NCI-H1417 treated with DMSO at 0.1 percent for 48 hours (cell line): ENCODE measurements at places on chromosomes 7 and 10.

GRCh38 chr7:70372768-70373515 lies 759.0 kb upstream of the GALNT17 start:
- no peak for DNase-seq

- peak; percentile 11 for DNase-seq
Observed at GRCh38 chr10:42866115-42866995, 83.8 kb downstream of the BMS1 start.

GRCh38 chr10:15439341-15439842 lies 68.3 kb upstream of the FAM171A1 start:
- no peak for DNase-seq

- no peak for DNase-seq
Observed at GRCh38 chr10:42943025-42943818, 133.6 kb upstream of the RET start.

DNA sequence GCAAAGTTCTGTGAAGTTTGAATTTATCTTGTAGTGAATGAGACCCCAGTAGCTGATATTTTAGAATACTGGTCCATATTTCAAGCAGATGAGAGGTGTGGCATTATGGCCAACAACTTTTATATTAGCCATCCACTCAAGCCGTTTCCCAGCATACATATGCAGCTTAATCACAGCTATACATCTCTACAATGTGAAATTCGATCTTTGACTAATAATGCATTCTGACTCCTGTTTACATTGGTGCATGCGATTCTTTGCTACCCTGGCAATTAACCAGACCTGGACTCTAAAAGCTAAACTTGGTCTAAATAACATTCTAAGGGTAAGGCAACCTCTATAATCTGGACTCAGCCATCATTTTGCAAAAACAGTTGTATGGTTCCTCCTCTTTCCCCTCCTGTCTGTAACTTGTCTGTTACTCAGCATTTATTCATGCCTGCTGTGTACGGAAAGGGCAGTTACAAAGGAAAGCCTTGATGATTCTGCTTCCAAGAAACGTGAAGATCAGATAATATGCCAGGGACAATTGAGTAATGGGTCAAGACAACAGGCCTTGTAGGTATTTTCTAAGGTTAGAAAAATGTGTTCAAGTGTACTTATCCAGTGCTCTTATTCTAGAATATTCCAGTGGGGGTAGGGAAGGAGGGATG lies 50.6 kb downstream of the PNLIPRP2 start:
- DNase-seq = no peak

DNA sequence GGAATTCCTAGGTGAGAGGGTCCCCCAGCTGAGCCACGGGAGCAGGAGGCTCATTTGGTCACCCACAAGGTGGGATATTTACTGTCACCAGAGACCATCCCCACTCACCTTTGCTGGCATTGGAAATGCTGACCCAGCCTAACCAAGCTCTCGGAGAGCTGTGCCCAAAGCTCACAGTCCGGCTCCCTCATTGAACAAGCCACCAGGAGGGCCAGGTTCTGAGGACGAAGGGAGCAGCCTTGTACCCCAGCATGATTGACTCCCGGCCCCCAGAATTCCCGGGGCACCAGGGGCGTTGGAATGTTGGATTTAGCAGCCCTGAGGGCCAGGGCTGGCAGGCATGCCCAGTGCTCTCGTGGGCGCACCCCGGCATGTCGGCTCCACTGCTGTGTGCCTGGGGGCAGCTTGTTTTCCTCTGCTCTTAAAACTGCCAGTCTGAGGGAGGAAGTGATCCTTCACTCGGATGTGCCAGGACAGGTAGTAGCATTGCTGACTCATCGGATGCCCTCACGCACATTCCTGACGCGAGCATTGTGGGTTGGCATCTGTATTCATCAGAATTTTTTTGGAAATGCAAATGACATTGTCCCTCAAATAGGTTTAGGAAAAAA lies 23.3 kb downstream of the CLIP2 start:
- no peak for DNase-seq

- DNase-seq = no peak
Observed at GRCh38 chr10:20354166-20354565, 537.9 kb downstream of the PLXDC2 start.

- DNase-seq = no peak
Observed at GRCh38 chr10:114026189-114027040, 17.3 kb upstream of the ADRB1 start.

DNA sequence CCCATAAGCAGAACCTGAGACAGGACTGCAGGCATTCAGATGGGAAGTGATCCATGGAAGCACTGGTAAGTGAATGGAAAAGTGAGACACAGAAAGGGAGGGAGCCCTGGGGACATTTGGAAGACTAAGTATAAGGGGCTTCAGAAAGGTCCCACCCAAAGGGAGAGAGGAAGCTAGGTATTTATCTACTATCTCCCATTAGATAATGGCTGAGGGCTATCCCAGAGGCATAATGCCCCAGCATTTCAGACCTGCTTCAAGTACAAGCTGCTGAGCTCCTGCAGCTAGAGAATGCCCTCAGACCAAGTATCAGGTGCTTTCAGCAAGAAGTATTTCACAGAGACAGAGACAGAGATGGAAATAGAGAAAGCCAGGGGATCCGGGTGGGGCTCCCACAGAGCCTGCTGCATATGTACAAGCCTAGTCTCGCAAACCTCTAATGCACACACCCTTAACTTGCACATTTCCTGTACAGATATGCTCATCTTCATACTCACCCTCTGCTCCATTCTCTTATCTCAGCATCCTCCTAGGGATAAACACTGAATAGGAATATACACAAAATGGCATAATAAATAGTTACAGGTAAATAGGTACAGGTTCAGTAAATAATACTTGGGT lies 20.2 kb downstream of the KDM7A start:
- DNase-seq = no peak
